ENCODE measurements at places on chromosomes 11 and 22.

DNA sequence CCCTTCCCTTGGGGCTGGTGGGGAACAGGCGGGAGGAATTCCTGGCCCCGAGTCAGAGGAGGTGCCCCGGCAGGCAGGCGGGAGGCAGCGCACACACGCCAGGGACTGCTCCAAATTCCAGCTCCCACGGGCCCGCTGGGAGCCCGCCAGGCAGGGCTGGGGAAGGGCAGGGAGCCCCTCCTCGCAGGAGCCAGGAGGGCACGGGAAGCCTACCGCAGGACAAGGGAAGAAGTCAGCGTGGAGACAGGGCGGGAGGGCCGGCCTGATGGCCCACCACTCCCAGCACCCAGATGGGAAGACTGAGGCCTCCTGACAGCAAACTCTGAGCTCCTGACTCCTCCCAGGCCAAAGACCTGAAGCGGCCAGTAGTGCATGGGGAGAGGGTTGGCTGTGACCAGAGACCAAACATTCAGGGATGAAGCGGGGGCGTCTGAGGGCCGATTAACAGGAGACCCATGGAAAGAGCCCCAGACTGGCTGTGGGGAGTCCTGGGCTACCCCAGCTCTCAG is 22.4 kb downstream of the RPL3 start:
- no peak for DNase-seq

- DNase-seq: no peak
These were observed 214.6 kb downstream of the BRD1 start for GRCh38 chr22:49613108-49613507.

DNA sequence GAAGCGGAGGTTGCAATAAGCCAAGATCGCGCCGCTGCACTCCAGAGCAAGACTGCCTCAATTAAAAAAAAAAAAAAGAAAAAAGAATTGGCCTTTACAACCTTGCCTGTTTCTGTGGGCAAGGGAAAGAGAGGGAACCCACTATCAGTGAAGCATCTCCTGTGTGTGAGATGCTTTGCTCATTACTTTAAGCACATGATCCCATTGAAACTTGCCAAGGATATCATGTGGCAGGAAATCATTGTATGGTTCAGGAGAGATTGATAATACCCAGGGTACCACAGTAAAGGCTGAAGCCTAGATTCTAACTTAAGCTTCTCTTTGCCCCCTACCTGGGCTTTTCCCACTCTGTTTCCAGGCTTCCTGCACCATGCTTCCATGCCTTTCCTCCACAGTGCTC is 3.6 kb downstream of the LDLRAD3 start:
- DNase-seq: no peak

GRCh38 chr11:122661182-122661945 is 5.8 kb downstream of the UBASH3B start:
- DNase-seq: no peak

DNA sequence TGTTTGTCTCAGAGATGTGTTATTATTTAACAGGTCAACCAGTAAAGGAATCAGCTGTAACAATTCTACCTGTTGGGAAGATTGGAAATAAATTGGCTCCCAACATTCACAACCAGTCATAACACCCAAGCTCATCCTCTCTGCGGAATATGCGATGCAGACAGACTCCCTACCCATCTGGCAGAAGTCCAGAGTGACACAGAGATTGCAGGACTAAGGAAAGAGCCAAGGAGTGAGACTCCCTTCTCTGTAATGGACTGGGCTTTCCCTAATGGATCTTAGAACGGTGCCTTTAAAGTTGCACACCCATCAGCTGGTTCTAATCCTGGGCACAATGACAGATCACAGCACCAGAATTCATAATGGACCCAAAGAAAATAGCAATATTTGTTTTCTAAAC is 27.8 kb upstream of the UBASH3B start:
- no peak for DNase-seq
